ENCODE measurements at places on chromosomes 2 and 18. TPM values are rescaled to one million over a fixed set of nuclear protein-coding genes. Genes with fewer than 3 reads are reported as not detected.

SPP2 gene
- not detected for total RNA-seq

ITM2C gene
- 301 TPM for total RNA-seq

NYAP2 gene
- 0.14 TPM for total RNA-seq

- H3K4me1 ChIP-seq, result no peaks in the 10 kb centered on the region
- no peak overlapping the region for H3K27ac ChIP-seq
- no peaks in the 10 kb centered on the region for H3K27me3 ChIP-seq
- DNase-seq, result no peak
- no peaks in the 10 kb centered on the region for H3K36me3 ChIP-seq
- H3K4me3 ChIP-seq, result no peak overlapping the region
These were observed 29.7 kb upstream of the FAHD2A start for GRCh38 chr2:95372845-95373244.

- no peaks in the 10 kb centered on the region for H3K27me3 ChIP-seq
- no peak overlapping the region for H3K27ac ChIP-seq
- DNase-seq, result no peak
- H3K4me3 ChIP-seq, result no peak overlapping the region
These were observed 275.3 kb downstream of the EIPR1 start for GRCh38 chr2:3102081-3102921.

ORC2 gene
- total RNA-seq, result 35.0 TPM

BBS5 gene
- 16.4 TPM for total RNA-seq

GRCh38 chr2:128604045-128604444 is 285.4 kb upstream of the HS6ST1 start:
- no peak overlapping the region for H3K4me3 ChIP-seq
- no peak overlapping the region for H3K27ac ChIP-seq
- no peaks in the 10 kb centered on the region for H3K36me3 ChIP-seq
- H3K27me3 ChIP-seq, result no peaks in the 10 kb centered on the region
- H3K4me1 ChIP-seq, result peaks cover 3% of the 10 kb centered on the region

DNA sequence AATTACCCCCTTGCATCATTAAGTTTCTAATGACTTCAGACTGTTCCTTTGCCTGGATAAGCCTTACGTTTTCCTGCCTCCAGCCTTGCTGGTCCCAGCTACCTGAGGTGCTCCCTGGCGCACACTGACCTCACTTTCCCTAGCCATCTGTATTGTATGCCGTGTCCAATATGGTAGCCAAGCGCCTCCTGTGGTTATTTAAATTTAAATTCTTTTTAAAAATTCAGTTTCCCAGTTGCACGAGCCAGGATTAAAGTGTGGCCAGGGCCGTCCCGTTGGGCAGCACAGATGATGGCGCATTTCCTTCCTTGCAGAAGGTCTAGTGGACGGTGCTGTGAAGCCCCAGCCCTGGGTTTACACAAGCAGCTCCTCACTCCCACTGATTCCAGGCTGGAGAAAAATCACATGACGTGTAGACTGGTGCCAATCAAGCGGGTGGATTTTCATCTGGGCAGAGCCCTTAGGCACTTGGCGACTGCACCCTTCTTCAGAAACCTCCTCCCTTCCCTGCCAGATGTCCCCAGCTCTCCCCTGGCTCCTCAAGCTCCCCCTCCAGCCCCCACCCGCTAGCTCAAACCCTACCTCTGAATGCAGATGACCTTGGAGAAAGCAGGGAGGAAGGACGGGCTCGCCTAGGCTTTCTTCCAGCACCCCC is 33.9 kb downstream of the ACKR3 start:
- DNase-seq, result no peak
- no peaks in the 10 kb centered on the region for H3K27me3 ChIP-seq
- no peak overlapping the region for H3K4me3 ChIP-seq
- H3K4me1 ChIP-seq, result no peaks in the 10 kb centered on the region

KIF1A gene
- total RNA-seq, result 12.9 TPM

DNA sequence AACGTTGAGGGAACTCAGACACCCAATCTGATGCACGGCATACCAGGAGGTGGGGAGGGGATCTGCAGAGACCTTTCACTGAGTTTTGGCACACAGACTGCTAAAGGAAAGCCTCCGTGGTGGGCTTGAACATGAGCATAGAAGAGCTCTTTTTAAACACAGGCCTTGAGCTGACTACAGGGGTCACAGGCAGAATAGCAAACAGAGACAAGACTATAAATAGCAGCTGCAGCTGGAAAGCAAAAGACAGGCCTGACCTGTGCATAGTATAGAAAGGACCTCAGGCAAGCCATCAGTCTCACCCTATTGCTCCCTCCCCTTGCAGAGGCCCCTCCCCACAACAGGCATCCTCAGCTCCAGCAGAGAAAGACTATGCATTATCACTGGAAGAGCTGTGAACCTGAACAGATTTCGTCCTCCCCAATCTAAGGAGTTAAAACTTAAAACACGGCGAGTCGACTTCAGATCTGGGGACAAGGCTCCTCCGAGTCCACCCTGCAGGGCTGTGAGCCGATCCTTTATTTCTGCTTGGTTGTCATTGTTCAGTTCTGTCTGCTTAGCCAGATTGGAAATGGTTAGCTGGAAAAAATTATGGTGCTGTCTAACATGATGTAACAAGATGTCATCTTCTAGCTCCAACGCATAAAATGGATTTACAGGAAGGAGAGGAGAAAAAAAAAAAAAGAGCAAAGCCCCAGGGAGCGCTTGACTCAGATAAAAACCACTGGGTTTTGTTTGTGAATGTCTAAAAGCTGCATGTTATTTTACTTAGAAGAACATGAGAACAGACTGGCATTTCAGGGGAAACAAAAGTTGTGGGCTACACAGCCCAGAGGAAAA is 25.2 kb upstream of the LCLAT1 start:
- H3K27ac ChIP-seq, result peak overlapping the region; percentile 69
- H3K4me1 ChIP-seq, result peaks cover 12% of the 10 kb centered on the region
- no peaks in the 10 kb centered on the region for H3K27me3 ChIP-seq
- no peak overlapping the region for H3K4me3 ChIP-seq
- DNase-seq, result no peak

SNORC gene
- 0.35 TPM for total RNA-seq

DNA sequence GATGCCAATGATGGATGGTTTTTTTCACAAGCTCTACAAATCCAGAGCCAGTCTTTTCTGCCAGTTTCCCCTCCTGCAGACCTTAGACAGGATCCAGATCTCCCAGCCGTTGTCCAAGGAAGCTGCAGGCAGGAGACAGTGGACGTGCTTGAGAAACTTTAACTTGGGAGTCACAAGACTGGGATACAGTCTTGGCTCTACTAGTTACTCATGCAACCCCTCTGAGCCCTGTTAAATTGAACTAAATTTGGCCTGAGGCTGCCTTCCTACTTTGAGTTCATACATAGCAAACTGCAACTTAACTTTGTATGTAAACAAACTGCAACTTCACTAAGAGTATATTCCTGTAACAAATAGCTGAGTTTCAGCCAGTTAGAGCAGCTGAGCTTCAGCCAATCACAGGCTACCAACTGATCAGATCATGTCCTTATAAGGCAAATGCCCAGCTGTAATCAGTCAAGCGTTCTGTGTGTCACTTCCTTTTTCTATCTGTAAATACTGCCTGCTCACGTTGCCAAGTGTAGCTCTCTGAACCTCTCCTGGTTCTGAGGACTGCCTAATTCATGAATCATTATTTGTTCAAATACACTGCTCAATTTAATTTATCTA is 140.9 kb downstream of the CAPN13 start:
- no peaks in the 10 kb centered on the region for H3K27me3 ChIP-seq
- peaks cover 3% of the 10 kb centered on the region for H3K4me1 ChIP-seq
- H3K27ac ChIP-seq, result peak overlapping the region; percentile 78
- no peak overlapping the region for H3K4me3 ChIP-seq

ABCG8 gene
- 0.09 TPM for total RNA-seq

DNA sequence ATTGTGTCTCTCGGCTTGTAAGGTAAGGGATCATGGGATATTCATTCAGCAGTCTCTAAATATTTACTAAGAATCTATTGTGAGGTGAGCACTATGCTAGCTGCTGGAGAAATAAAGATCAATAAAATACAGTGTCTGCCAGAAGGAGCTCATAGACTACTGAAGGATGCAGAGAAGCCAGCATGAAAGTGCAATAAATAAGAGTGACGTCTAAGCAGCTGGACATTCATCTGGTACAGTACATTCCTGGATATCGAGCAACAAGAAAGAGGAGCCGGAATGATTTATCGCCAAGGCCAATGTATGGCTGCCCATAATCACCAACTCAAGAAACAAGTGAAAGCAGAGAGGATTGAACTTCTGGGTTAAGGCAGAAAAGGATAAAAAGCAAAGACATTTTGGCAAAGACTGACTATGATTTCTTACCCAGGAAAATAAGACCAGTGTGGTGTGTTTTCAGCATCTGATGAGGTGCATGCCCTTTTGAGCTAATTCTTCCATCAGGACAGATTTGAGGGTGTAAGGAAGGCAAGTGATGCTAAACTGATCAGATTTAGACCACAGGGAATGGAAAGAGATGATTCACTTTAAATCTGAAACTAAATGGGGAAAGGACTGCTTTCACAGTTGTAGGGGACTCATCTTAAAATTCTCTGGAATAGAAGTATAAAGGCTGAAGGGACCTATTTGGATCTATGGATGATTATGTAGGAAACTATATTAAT is 18.7 kb upstream of the LMAN1 start:
- DNase-seq, result no peak
- H3K4me1 ChIP-seq, result no peaks in the 10 kb centered on the region
- H3K36me3 ChIP-seq, result no peaks in the 10 kb centered on the region
- H3K27me3 ChIP-seq, result no peaks in the 10 kb centered on the region

KCNS3 gene
- total RNA-seq, result 10.7 TPM

SGPP2 gene
- 8.6 TPM for total RNA-seq

GRCh38 chr2:119415630-119416029 is 16.0 kb upstream of the TMEM37 start:
- H3K36me3 ChIP-seq, result no peaks in the 10 kb centered on the region
- no peak overlapping the region for H3K4me3 ChIP-seq
- H3K27ac ChIP-seq, result no peak overlapping the region
- DNase-seq, result no peak
- no peaks in the 10 kb centered on the region for H3K27me3 ChIP-seq

- no peaks in the 10 kb centered on the region for H3K27me3 ChIP-seq
- peak overlapping the region; percentile 98 for H3K27ac ChIP-seq
- H3K4me1 ChIP-seq, result peaks cover 16% of the 10 kb centered on the region
- H3K4me3 ChIP-seq, result no peak overlapping the region
These were observed 96.8 kb upstream of the CDC42EP3 start for GRCh38 chr2:37767959-37768925.

- DNase-seq, result no peak
- H3K4me3 ChIP-seq, result no peak overlapping the region
- H3K27me3 ChIP-seq, result no peaks in the 10 kb centered on the region
- H3K27ac ChIP-seq, result no peak overlapping the region
These were observed 8.2 kb downstream of the TRPM8 start for GRCh38 chr2:233925402-233925801.

DNA sequence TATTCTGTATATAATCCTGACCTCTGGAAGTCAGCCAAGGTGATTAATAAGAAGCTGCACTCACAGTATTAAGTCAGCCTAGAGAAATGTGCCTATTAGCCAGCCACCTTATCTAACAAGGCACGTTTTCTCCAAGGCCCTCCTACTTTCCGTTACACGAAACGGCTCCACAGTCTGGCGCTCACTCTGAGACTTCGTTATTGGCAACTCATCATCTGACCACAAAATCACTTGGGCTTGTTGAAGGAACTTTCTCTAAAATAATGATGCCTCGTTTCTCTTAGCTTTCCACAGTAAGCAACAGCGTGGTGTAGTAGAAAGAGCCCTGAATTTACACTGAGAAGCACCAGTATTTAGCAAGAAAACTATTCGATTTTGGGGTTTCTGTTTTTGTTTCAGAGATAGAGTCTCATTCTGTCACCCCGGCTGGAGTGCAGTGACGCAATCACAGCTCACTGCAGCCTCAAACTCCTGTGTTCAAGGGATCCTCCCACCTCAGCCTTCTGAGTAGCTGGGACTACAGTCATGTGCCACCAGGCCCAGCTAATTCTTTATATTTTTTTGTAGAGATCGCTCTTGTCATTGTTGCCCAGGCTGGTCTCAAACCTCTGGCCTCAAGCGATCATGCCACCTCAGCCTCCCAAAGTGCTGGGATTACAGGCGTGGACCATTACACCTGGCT is 53.6 kb upstream of the SLC14A1 start:
- no peak for DNase-seq
- H3K27me3 ChIP-seq, result no peaks in the 10 kb centered on the region

- no peak for DNase-seq
- no peak overlapping the region for H3K27ac ChIP-seq
- H3K4me1 ChIP-seq, result no peaks in the 10 kb centered on the region
These were observed 114.1 kb downstream of the RIF1 start for GRCh38 chr2:151523850-151524249.

ZAP70 gene
- 6.4 TPM for total RNA-seq

- no peak for DNase-seq
- no peaks in the 10 kb centered on the region for H3K4me1 ChIP-seq
- H3K27ac ChIP-seq, result no peak overlapping the region
- no peaks in the 10 kb centered on the region for H3K27me3 ChIP-seq
- no peaks in the 10 kb centered on the region for H3K36me3 ChIP-seq
These were observed 560.4 kb upstream of the SALL3 start for GRCh38 chr18:78419171-78419570.

GRCh38 chr2:1870431-1870830 is 126.1 kb upstream of the PXDN start:
- no peak overlapping the region for H3K27ac ChIP-seq
- no peaks in the 10 kb centered on the region for H3K4me1 ChIP-seq
- H3K4me3 ChIP-seq, result no peak overlapping the region
- no peaks in the 10 kb centered on the region for H3K27me3 ChIP-seq

GRCh38 chr2:29401994-29402393 is 286.8 kb downstream of the CLIP4 start:
- no peak for DNase-seq
- H3K4me3 ChIP-seq, result no peak overlapping the region
- no peaks in the 10 kb centered on the region for H3K36me3 ChIP-seq
- H3K27me3 ChIP-seq, result no peaks in the 10 kb centered on the region
- H3K4me1 ChIP-seq, result no peaks in the 10 kb centered on the region

DNA sequence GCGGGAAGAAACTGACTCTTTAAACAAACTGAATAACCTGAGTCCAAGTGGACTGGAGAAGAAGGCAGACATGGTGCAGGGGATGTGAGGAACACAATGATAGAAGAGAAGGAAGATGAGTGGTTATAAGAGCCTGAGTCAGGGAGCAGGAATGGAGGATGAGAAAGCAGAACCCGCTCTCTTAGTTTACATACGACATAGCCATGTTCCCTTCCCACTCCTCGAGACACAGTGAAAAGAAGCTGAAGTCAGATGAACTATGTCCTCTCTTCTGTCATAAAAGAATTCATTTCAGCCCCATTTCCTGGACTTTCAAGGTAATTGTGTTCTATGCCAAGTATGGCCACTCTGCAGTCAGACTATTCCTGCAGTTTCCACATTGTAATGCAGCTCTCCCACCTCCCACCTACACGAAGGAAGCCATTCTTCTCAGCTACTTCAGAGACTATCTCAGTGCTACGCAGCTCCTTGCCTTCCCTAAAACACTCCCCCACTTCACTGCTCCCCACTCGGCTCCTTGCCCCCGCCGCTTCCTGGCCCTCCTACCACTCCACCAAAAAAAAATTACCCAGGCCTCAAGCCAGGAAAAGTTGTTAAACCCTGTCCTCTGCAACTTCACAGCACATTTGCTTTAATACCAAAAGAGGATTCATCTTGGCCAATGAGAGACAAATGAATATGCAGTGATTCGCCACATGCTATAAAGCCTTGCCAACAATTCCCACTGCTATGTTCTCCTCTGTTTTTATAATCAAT is 323.4 kb upstream of the EPHA4 start:
- peak overlapping the region; percentile 60 for H3K27ac ChIP-seq
- no peaks in the 10 kb centered on the region for H3K27me3 ChIP-seq
- DNase-seq, result peak; percentile 41
- H3K36me3 ChIP-seq, result no peaks in the 10 kb centered on the region
- H3K4me3 ChIP-seq, result no peak overlapping the region
- no peaks in the 10 kb centered on the region for H3K4me1 ChIP-seq

EHD3 gene
- total RNA-seq, result 6.5 TPM

All from uterus (tissue), 4 donors.